A172 (cell line): ENCODE measurements at places on chromosomes 7 and 10. TPM values are rescaled to one million over a fixed set of nuclear protein-coding genes. Genes with fewer than 3 reads are reported as not detected.

UPK3B gene
- total RNA-seq: 10.6 and 25.0 TPM in 2 replicates

PPP1R3C gene
- 11.8 and 18.0 TPM in 2 replicates for total RNA-seq

TAS2R41 gene
- total RNA-seq: not detected in 2 replicates

OR2A1 gene
- total RNA-seq: not detected in 2 replicates

DNA sequence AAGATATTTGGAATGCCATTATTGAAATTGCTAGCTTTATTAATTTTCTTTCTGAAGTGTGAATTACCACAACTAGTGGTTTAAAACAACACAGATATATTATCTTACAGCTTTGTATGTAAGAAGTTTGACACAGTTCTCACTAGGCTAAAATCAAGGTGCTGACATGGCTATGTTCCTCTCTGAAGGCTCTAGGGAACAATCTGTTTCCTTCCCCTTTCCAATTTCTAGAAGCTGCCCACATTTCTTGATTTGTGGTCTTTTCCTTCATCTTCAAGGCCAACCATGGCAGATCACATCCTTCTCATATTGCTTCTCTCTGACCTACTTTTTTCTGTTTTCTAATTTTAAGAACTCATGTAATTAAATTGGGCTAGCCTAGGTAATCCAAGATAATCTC, 43.3 kb upstream of the SLC26A3 start:
- no peak for DNase-seq

GRCh38 chr7:70318511-70318910, 720.2 kb downstream of the AUTS2 start:
- no peak for DNase-seq

- no peak for DNase-seq
Measured at GRCh38 chr10:133276435-133277201, at the start of gene ADAM8. ADAM8 (minus strand) TSS chr10:133276868; CDS start chr10:133276817, 51 bp downstream.

DNA sequence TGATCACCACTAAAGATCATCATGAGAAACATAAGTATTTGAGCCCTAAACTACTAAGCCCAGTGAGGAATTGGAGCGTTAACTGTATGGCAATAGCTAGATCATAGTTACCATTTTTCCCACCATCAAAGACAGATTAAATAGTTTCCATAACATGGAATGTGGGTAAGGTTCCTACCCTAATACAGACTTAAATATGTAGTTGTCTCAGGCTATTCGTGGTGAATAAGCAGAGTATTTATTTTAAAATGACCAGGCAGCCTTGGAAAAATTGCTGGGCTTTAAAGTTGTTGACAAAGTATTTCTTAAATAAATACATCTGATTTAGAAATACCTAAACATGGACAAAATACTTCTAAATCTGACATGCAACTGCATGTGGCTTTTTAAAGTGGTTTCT, 106.8 kb downstream of the NT5C2 start:
- DNase-seq: no peak

DNA sequence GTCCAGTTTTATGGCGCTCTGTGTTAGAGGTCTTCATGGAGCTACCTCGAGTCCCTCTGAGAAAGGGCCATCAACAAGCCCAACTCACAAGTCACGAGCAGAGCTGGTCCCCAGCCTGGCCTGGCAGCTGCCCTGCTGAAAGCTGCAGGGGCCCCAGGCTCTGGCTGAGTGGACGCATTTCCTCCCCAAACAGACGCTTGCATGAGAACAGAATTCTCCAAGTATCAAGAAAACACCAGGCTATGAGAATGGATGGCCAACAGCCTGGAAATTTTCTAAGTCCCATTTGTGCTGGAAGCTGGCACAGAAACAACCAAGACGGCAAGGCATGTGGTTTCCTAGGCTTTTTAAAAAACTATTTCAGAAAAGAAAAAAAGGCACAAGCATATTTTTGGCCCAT, 114.8 kb downstream of the FAM53B start:
- no peak for DNase-seq

DNA sequence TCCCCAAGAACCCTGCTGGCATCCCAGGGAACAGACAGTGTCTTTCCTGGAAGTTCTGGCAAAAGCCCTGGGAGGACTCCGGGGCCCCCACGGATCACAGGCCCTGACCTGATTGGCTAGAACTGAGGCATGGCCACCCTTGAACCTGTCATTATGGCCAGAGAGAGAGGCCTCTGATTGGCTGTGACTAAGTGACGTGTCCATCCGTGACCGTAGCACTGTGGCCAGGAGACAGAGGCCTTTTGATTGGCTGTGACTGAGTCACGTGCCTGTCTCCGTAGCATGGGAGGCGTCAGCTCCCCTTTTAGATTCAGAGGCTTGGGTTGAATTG, 163.8 kb downstream of the RGS10 start:
- peak; percentile 69 for DNase-seq

DNA sequence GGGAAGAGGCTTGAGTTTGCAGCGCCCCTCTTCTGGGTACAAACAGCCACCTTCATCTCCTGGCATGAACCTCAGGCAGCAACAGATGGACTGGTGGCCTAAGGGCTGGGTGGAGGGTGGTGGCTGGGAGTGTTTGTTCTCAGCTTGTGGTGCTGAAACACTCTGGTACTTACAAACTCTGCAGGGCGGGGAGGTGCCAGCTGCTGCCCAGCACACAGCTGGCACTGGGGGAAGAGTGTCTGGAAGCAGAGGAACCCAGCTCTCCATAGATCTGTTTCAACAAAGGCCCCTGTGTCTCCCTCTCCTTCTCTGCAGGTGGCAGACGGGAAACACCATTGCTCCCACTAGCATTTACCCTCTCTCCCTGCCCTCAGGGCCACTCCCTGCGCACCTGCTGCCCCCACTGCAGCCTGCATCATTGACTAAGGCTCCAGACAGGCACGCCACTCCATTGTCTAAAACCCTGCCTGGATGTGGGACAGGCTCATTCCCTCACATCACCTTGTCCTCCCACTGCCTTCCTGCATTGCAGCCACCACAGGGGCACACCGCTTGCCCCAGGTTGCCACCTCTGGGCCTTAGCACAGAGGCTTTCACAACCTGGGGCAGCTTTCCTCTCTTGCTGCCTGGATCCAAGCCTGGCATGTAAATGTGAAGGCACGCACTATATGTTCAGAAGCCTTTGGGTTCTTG, 6.5 kb downstream of the ARHGAP22 start:
- DNase-seq: peak; percentile 27

DNA sequence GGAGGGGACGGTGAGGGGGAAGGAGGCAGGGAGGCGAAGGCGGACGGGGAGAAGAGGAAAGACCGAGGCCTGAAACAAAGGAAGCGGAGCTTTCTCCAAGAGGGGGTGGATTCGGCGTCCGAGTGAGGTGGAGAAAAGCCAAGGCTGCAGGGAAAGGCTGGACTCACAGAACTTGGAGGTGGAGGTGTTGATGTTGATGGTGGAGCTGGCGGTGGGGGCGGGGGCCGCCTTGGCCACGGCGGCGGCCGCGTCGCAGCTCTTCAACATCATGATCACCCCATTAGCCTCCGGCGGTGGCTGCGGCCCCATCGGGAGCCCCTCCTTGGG, 578 bp downstream of the CACUL1 start:
- peak; percentile 29 for DNase-seq
